ENCODE measurements at places on chromosomes 11 and 22. TPM values are rescaled to one million over a fixed set of nuclear protein-coding genes. Genes with fewer than 3 reads are reported as not detected.

The MS4A12 gene
- total RNA-seq, result not detected

The PGR gene
- 2.4 TPM for total RNA-seq

The TRIM64 gene
- not detected for total RNA-seq

DNA sequence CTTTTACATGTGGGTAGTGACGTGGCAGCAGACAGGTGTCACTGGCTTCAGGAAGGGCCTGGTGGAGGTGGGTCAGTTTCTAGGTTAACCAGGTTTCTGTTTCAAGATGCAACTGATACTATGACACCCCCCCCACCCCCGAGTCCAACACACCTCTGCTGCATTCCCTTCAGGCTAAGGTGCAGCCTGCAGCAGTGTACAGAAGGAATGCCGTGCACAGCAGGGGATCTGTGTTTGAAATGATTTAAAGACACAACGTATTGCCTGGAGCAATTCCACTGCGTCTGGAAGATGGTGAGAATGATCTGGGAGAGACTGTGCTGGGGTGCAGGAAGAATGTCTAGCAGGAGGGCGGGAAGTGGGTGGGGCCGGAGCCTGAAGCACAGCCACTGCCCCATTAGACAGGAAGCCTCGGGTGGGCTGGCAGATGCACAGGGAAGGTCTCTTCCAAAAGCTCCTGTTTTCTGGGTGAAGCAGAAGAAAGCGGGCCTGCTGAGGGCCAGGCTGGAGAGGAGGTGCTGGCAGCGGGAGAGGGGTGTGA lies 11.9 kb upstream of the TESMIN start:
- no peaks in the 10 kb centered on the region for H3K4me1 ChIP-seq
- H3K36me3 ChIP-seq, result peaks cover 16% of the 10 kb centered on the region
- H3K27me3 ChIP-seq, result no peaks in the 10 kb centered on the region
- no peak overlapping the region for H3K27ac ChIP-seq
- no peak overlapping the region for H3K4me3 ChIP-seq
- no peak for DNase-seq

DNA sequence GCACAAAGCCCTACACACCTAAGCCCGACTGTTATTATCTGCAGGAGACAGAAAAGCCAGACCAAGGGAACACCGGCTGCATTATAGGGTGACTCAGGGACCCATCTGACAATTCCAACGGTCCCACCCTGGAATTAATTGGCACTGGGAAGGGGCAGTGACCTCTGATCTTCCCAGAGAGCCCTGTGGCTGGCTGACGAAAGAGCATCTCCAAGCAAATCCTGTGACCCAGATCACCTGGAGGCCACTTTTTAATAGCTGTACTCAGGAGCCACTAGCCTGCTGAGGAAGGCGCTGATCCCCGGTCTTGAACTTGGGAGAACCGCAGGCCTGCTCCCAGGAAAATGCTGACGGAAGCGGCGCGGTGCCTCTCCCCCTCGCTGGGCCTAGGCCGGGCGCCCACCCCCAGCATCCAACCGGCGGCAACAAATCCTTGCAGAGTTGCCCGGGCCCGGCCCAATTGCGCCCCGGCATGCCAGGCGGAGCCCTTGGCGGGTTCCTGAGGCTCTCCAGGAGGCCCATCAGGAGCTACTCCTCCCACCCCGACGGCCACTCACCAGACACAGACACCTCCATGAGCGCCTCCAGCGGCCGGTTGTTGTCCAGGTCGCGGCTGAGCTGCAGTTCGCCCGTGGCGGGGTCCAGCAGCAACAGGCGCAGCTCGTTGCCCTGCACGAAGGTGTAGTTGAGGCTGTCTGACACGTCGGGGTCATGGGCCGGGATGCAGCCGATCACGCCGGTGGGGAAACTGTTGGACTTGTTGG lies 4.2 kb downstream of the CELSR1 start:
- DNase-seq, result peak; percentile 30
- H3K36me3 ChIP-seq, result no peaks in the 10 kb centered on the region
- no peak overlapping the region for H3K4me3 ChIP-seq

- H3K36me3 ChIP-seq, result no peaks in the 10 kb centered on the region
- no peak overlapping the region for H3K4me3 ChIP-seq
- H3K27me3 ChIP-seq, result no peaks in the 10 kb centered on the region
- H3K27ac ChIP-seq, result no peak overlapping the region
- no peaks in the 10 kb centered on the region for H3K4me1 ChIP-seq
- no peak for DNase-seq
These were observed 12.9 kb upstream of the FAT3 start for GRCh38 chr11:92211576-92212167.

- H3K27ac ChIP-seq, result no peak overlapping the region
- DNase-seq, result no peak
- no peaks in the 10 kb centered on the region for H3K36me3 ChIP-seq
- H3K27me3 ChIP-seq, result no peaks in the 10 kb centered on the region
- no peaks in the 10 kb centered on the region for H3K4me1 ChIP-seq
- H3K4me3 ChIP-seq, result no peak overlapping the region
These were observed 37.2 kb downstream of the POU2AF3 start for GRCh38 chr11:111335549-111335948.

The TIMP3 gene
- 0.73 TPM for total RNA-seq

GRCh38 chr11:680476-680875 lies 14.5 kb downstream of the DEAF1 start:
- DNase-seq, result no peak
- H3K27me3 ChIP-seq, result no peaks in the 10 kb centered on the region
- no peak overlapping the region for H3K27ac ChIP-seq
- no peak overlapping the region for H3K4me3 ChIP-seq

The TMEM191C gene
- 5.8 TPM for total RNA-seq

DNA sequence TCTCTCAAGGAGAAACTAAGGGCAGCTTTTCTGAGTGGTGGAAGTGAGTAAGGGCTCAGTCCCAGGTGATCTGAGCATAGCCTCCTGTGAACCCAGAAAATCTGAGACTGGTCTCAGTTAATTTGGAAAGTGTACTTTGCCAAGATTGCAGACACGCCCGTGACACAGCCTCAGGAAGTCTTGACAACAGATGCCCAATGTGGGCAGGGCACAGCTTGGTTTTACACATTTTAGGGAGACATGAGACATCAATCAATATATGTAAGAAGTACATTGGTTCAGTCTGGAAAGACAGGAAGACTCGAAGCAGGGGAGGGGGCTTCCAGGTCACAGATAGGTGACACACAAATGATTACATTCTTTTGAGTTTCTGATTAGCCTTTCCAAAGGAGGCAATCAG lies 13.5 kb upstream of the CRY2 start:
- peaks cover 12% of the 10 kb centered on the region for H3K4me1 ChIP-seq
- no peak overlapping the region for H3K4me3 ChIP-seq
- peak overlapping the region; percentile 45 for H3K27ac ChIP-seq

- H3K4me3 ChIP-seq, result peak overlapping the region; percentile 82
- DNase-seq, result no peak
- H3K27me3 ChIP-seq, result no peaks in the 10 kb centered on the region
- peaks cover 24% of the 10 kb centered on the region for H3K36me3 ChIP-seq
- peaks cover 16% of the 10 kb centered on the region for H3K4me1 ChIP-seq
These were observed 1.0 kb downstream of the REXO2 start for GRCh38 chr11:114440121-114440860.

GRCh38 chr11:2076441-2076840 lies 62.7 kb downstream of the IGF2 start:
- DNase-seq, result no peak
- no peak overlapping the region for H3K27ac ChIP-seq
- no peak overlapping the region for H3K4me3 ChIP-seq
- H3K36me3 ChIP-seq, result no peaks in the 10 kb centered on the region

DNA sequence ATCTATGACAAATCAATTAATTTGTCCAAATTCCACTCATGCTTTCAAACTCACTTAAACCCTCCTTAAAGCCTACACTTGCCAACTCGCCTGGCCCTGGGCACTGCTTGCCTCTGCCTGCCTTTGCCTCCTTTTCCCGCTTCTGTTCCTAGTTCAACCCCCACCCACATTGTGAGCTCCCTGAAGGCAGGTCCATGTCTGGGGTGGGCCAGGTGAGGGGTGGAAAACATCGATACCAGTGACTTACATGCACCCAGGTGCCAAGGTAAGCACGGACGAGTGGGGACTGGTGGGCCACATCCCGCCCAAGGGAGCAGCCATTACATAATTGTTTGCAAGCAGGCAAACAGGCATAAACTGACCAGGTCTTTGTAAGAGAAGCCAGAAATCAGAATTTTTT lies 146.2 kb downstream of the ST3GAL4 start:
- peaks cover 48% of the 10 kb centered on the region for H3K27me3 ChIP-seq
- H3K27ac ChIP-seq, result no peak overlapping the region
- no peaks in the 10 kb centered on the region for H3K4me1 ChIP-seq
- no peak overlapping the region for H3K4me3 ChIP-seq
- DNase-seq, result no peak

GRCh38 chr22:38638728-38639127 lies 17.5 kb downstream of the FAM227A start:
- no peaks in the 10 kb centered on the region for H3K27me3 ChIP-seq
- H3K36me3 ChIP-seq, result no peaks in the 10 kb centered on the region
- H3K27ac ChIP-seq, result no peak overlapping the region
- peak; percentile 25 for DNase-seq
- no peak overlapping the region for H3K4me3 ChIP-seq

- no peaks in the 10 kb centered on the region for H3K36me3 ChIP-seq
- H3K27me3 ChIP-seq, result peaks cover 47% of the 10 kb centered on the region
- no peak overlapping the region for H3K4me3 ChIP-seq
- DNase-seq, result no peak
These were observed 2.2 kb downstream of the GLB1L3 start for GRCh38 chr11:134278356-134278755.

- H3K27ac ChIP-seq, result no peak overlapping the region
- DNase-seq, result no peak
- peaks cover 46% of the 10 kb centered on the region for H3K4me1 ChIP-seq
These were observed 3.8 kb downstream of the CFL1 start for GRCh38 chr11:65854161-65854592.

DNA sequence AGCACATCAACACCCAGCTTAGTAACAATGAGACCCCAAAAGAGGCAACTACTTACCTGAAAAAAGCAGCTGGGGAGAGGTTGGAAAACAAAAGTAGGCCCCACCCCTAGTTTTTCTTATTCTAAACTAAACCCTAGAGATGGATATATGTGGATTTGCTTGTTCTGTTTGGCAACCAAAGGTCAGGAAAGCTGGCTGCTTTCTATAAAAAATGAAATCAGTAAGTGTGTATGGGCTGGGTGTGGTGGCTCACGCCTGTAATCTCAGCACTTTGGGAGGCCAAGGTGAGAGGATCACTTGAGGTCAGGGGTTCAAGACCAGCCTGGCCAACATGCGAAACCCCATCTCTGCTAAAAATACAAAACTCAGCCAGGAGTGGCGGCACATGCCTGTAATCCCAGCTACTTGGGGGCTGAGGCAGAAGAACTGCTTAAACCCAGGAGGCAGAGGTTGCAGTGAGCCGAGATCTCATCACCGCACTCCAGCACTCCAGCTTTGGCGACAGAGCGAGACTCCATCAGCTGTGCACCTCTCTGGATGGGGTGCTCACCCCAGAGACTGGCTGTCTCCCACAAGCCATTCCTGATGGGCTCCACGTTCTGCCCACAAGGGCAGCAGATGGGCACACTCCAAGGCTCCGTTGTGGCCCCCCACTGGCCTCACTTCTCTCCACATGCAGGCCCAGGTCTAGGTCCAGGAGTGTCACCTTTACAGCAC lies 30.0 kb downstream of the PACSIN2 start:
- no peak overlapping the region for H3K27ac ChIP-seq
- no peak for DNase-seq
- no peaks in the 10 kb centered on the region for H3K27me3 ChIP-seq
- no peak overlapping the region for H3K4me3 ChIP-seq
- H3K4me1 ChIP-seq, result peaks cover 4% of the 10 kb centered on the region

- no peak overlapping the region for H3K27ac ChIP-seq
- peaks cover 36% of the 10 kb centered on the region for H3K36me3 ChIP-seq
- H3K4me1 ChIP-seq, result peaks cover 26% of the 10 kb centered on the region
These were observed 12.2 kb downstream of the RPS6KA4 start for GRCh38 chr11:64371201-64371600.

- H3K4me3 ChIP-seq, result no peak overlapping the region
- H3K4me1 ChIP-seq, result no peaks in the 10 kb centered on the region
- no peaks in the 10 kb centered on the region for H3K27me3 ChIP-seq
- H3K36me3 ChIP-seq, result no peaks in the 10 kb centered on the region
- no peak for DNase-seq
These were observed 617.3 kb downstream of the NTM start for GRCh38 chr11:131987703-131988102.

The MRGPRX4 gene
- not detected for total RNA-seq
